ENCODE measurements at places on chromosomes 3 and 15.

DNA sequence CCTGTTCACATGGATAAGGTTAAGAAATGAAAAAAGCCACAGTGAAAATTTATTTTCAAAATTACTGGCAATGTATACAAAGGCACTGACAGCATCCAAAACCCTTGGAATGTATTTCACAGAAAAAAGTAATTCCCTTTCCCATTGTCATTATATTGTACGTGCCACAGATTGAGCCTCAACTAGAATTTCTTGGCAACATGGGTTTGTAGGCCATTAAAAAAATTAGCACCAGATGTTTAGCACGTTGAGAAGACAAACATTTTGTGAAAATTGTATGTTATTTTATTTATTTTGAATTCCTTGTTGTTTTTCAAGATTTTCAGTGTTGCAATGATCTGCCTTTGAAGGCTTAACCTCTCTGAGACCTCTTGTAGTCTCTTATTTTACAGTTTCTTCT is 76.3 kb upstream of the EPHB3 start:
- no peak for DNase-seq

GRCh38 chr15:101389362-101389761 is 94.3 kb upstream of the SNRPA1 start:
- no peak for DNase-seq

- DNase-seq = no peak
These were observed 635.9 kb downstream of the CADM2 start for GRCh38 chr3:85594676-85595075.

- DNase-seq = no peak
These were observed 27.3 kb upstream of the ABI3BP start for GRCh38 chr3:101020351-101021015.

DNA sequence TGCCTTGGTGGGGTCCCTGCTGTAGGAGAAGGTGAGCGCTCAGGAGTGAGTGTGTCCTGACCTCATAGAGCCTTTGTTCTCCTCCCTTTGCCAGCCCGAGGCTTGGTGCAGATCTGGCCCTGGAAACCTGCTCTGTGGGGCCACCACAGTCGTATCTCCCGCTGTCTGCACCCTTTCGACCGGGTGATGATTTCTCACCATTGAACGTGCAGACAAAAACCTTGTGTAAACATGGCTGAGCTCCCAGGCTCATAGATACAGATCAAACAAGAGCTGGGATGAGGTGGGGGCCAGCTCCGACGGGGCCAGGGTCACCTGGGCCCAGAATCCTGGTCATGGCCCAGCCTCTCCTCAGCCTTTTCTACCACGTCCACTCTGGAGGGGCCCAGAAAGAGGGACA is 34.6 kb upstream of the ESYT3 start:
- no peak for DNase-seq

- DNase-seq = no peak
These were observed 1.1 kb downstream of the LSAMP start for GRCh38 chr3:116444115-116444747.
